CD8-positive, alpha-beta T cell (primary cell): ENCODE measurements at places on chromosomes 6 and 20.

DNA sequence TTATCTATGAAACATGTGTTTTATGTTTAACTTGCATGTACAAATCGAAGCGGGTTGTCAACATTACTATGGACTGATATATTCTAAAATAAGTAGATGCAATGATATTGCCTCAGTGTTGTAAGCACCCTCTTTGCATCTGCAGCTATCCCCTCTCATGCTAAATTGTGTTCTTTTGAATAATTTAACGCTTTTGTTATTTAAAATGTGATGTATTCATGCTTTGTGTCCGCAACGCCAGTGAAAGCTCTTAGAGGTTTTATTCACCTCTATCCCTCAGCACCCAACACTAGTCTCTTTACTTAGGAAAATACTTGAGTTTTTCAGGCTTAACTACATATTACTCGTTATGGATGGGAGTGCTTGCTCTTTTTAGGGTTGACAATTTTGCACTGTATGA, 173.7 kb upstream of the ID4 start:
- no peak for DNase-seq

DNA sequence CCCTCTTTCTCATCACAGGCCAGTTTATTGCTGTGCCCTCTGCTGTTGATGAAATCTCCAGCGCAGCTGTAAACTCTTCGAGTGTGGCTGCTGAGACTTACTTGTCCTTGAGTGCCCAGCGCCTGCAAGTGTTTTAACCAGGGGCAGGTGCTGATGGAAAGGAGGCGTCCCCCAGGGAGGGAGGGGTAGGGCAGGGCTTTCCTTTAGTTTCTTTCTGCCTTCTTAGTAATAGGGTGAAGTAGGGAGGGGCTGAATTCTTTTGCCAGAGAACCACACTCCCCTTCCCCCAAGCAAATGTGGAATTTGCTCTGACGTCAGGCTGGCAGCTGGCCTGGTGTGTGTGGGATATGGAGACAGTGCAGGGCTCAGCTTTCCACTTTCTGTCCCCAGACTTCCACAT, 61.2 kb downstream of the IGF2R start:
- DNase-seq = no peak

DNA sequence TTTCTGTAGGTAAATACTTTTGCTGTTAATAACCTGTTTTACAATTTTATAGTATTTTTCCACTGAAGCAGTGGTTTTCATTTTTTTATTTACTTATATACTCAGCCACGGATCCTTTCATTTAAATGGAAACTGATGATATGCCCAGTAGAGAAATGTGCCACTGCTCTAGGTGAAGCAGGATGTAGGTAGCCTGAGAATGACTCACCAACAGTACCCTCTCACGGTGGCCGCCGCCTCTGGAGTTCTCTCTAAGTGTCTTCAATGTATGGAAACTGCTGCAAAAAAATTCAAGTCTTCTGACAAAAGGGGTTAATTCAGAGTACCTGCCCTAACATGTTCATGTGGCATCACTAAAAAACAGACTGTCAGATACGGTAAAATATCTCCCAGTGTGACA, 6.4 kb downstream of the EYA4 start:
- no peak for DNase-seq

DNA sequence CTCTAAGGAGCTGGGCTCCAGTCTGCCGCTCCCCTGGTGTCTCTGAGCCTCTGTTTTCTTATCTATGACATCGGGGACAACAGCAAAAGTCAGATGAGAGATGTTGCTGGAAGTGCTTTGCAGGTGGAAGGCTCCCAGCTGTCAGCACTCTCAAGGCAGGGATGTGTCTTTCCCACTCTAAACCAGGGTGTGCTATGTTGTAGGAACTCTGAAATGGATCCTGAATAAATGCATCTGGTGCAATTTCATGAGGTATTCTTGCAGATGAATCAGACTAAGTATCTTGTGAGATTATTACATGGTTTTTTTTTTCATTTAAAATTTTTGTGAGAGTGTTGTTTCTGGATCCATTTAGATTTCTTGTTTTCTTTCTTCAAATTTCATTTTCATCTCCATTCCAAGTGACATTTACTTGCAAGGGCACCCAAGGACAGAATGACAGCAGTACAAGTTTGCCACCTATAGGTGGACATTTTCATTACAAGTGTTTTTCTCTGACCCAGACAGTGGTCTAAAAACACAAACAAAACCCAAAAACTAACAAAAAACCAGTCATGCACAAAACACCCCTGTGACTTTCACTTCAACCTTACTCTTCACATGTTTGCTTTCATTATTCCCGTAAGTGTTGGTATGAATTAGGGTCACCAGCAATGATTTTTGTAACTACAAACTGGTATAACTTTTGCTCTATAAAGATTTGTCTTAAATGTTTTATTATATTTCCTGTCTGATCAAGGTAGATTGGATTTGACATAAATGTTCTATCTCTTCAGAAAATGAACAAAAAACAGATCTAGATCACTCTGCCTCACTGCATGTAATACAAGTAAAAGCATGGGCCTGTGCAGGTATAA, 14.7 kb upstream of the SIM1 start:
- DNase-seq = peak; percentile 48

DNA sequence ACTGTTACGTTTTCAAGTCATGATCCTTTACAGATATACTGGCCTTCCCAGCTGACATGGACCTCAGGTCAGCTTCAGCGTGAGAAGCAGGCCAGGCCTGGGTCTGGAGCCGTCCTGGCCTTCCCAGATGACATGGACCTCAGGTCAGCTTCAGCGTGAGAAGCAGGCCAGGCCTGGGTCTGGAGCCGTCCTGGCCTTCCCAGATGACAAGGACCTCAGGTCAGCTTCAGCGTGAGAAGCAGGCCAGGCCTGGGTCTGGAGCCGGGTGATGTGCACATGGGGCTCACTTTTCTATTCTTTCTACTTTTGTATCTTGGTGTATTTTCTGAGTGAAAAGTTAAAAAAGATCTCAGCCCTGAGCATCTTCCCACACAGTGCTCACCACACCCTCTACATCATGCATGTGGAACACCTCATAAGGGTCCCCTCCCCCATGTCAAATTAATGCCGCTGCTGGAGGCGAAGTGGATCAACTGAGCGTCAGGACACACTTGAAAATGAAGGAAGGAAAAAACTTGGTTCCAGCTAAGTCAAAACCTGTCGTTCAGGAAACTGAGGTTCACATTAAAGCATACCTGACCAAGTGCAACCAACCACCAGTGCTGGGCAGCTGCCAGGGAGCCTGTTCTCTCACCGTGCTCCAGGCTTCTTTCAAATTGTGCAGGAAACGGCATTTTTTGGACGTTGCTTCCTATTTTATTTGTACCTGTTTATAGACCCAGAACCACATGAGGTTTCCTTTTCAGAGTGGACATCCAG, 32.2 kb downstream of the KIF25 start:
- DNase-seq = no peak

DNA sequence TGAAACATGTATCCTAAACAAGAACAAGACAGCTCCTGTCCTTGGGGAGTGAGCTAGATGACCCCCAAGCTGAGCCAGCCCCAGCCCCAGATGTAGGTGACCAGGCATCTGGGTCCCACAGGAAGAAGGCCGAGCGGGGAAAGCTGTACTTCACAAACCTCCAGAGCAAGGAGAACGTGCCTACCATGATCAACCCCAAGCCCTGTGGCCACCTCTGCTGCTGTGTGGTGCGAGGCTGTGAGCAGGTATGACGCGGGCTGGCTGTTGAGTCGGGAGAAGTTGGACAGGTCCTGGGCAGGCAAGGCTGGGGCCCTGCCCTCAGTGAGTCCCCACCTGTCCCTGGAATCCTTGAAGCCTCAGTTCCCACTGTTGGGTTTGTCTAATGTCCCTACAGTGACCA, 11.4 kb upstream of the CAPN11 start:
- DNase-seq = no peak

DNA sequence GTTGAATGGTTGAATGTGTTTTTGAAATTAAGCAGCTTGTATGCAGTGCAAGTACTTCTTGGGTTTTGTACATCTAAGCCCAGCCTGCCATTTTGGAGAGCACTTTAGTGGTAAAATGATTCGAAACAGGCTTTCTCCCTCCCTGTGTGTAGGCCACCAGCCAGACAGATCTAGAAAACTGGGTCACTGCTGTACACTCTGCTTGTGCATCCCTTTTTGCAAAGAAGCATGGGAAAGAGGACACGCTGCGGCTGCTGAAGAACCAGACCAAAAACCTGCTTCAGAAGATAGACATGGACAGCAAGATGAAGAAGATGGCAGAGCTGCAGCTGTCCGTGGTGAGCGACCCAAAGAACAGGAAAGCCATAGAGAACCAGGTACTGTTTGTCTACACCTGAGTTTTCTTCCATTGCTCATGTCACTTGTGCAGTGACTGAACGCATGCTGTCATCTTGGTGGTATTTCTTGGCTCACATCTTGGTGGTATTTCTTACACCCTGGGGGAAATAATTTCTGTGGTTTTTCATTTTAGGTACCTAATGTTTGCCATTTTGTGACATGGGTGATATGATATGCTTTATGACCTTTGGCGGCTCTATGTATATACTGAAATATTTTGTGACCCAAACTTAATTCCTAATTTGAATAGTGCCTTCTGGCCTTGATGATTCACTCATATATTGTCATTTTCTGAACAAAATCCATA, 115.7 kb upstream of the CLDN20 start:
- no peak for DNase-seq

GRCh38 chr6:129451187-129451586, 258.8 kb downstream of the ARHGAP18 start:
- DNase-seq = no peak

DNA sequence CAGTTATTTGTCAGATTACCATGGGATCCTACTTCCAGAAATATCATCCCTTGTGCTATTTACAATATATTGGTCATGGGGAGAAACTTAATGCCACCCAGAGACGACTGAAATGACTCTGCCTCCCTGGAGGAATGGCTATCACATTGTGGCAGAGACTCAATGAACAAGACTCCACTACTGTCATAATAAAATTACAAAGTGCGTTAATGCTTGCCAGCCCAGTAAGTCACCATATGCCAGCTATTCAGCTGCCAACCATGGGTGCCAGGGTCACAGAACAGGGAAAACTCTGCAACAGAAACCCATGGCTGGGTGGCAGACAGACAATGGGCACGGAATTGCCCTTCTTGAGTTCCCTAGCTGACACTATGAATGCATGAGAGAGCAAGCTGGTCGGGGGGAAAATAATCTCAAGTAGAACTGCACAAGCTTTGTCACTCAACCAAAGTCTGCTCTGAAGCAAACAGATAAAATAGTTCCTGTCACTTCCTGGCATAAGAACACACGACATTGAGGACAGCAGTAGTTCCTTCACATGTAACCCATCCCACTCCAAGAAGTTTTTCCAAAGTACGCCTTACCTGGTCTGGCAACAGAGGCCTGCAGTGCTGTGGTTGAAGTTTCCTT, 32.1 kb downstream of the TP53INP2 start:
- no peak for DNase-seq

GRCh38 chr6:106475284-106475683, 114.8 kb downstream of the CRYBG1 start:
- DNase-seq = no peak

DNA sequence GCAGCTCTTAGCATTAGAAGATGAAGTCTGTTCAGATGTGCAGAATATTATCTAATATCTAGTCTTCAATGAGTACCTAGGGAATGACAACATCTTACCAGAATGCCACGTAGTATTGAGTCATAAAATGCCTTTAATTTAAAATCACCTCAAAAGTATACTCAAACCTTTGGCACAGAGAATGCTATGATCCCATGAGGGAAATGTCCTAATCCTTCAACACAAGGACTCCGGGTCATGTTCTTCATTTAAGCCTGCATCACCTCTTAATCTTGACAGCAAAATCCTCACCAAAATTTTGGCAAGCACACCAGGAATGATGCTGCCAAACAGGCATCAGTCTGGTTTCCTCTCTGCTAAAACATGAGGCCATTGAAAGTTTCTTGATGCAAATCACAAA, 23.6 kb upstream of the MARCKS start:
- DNase-seq = no peak

- no peak for DNase-seq
These were observed at the start of gene SPO11 for GRCh38 chr20:57329608-57330221. Gene SPO11, plus strand, starts transcription at chr20:57329803. Its CDS starts 65 bp downstream, at chr20:57329868.

- DNase-seq = no peak
These were observed 380.7 kb upstream of the CITED2 start for GRCh38 chr6:139754898-139755775.

- DNase-seq = no peak
These were observed 85.7 kb upstream of the F13A1 start for GRCh38 chr6:6405997-6406714.

- DNase-seq = no peak
These were observed 233.0 kb upstream of the PRND start for GRCh38 chr20:4488407-4489339.

DNA sequence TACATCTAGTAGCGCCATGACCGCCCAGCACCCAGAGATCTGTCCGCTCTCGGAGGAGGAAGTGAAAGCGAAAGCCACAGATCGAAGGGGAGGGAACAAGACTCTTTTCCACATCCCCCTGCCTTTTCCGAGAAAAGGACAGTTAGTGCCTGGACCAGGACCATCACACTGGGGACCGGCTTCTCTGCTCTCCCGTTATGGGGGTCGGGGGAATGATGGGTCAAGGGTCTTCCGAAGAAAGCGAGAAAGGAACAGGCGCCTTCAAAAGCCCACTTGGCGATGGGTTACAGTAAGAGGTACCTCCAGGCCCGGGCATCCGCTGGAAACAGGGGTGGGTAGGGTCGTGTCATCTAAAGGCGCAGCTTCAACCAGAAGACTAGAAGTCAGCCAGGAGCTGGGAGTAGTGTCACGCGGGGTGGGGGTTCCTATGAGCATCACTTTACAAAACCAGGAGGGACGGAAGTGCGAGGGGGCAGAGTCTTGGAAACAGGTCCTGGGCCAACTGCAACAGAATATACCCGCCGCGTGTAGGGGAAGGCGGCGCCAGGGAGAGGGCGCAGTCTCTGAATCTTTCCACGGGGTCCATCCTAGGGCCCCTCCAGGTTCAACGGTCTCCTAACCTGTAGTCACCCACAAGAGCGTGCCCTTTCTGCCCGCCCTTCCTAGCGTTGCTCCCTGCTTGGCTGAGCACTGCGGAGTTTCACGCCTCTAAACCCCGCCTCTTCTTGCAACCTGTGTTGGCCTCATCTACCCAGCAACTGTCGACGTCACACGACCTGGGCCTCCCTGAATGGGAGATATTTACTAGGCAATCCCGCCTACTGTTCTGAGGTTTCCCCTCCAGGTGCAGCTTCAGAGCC, at the start of gene PSMB8:
Gene PSMB8, minus strand, starts transcription at position 69 of the 860 bp plus-strand sequence. Its CDS starts 51 bp downstream, at position 18.
- peak; percentile 99 for DNase-seq

GRCh38 chr6:89010825-89011224, 47.4 kb upstream of the RNGTT start:
- DNase-seq = no peak
